ENCODE measurements at places on chromosomes 6 and 20.

- DNase-seq = no peak
Observed at GRCh38 chr6:52089758-52090348, 2.4 kb upstream of the PKHD1 start.

- no peak for DNase-seq
Observed at GRCh38 chr20:38386851-38387250, 40.6 kb downstream of the LBP start.

GRCh38 chr6:2434912-2435311 is 189.5 kb upstream of the GMDS start:
- DNase-seq = no peak

GRCh38 chr6:73608761-73609160 is 45.0 kb downstream of the SLC17A5 start:
- DNase-seq = no peak

DNA sequence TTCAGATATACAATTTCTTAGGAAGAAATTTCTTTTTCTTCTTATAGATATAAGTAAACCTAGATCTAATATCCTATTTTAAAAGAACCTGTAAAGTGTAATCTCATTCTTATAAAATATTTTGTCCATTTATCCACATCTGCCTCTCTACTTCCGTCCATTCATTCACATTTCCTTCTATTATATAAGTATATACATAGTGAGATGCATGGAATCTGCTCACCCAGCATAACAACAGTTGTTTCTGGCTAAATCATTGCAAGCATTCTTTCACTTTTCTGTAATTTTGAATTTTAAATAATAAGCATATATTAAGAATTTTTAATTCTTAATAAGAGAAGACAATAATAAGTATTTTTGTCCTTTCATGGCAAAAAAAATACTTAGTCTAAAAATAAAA is 45.4 kb downstream of the CEP162 start:
- no peak for DNase-seq

- no peak for DNase-seq
Observed at GRCh38 chr20:38991814-38992704, 29.9 kb downstream of the DHX35 start.

GRCh38 chr6:154249499-154250298 is 106.9 kb downstream of the IPCEF1 start:
- DNase-seq = peak; percentile 23

GRCh38 chr6:30768634-30769087 is 24.3 kb upstream of the IER3 start:
- no peak for DNase-seq

DNA sequence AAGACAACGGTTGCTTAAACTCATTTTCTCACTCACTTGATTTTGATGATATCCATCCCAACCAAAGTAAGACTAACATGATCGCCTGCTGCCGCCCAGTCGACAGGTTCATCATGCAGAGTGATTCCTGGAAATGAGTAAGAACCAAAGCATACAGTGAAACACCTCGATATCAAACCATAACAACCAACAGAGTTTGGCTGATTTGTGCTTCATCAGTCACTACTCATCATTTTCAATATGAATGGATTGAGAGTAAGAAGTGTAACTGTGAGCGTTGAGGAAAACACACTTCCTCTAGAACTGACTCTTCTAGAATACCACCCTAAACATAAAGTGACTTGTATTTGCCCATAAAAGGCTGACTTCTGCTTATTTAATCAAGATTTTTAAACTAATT is 29.2 kb upstream of the ALDH8A1 start:
- DNase-seq = peak; percentile 55

GRCh38 chr6:107846262-107846795 is 22.2 kb upstream of the SCML4 start:
- DNase-seq = no peak

DNA sequence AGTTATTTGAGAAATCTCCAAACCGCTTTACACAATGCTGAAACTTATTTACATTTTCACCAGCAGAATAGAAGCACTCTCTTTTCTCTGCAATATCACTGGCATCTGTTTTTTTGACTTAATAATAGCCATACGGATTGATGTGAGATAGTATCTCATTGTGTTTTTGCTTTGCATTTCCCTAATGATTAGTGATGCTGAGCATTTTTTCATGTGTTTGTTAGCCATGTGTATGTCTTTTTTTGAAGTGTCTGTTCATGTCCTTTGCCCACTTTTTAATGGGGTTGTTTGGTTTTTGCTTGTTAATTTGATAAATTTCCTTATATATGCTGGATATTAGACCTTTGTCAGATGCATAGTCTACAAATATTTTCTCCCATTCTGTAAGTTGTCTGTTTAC is 73.6 kb downstream of the FBXO5 start:
- no peak for DNase-seq

Data from activated T-helper 2 cell treated with anti-CD3 and anti-CD28 coated beads, Interferon-gamma antibody, Interleukin-2, Interleukin-4, amounts not matched to agents 10 μg/mL and 5 μg/mL and 100 μg/mL, durations not matched to agents 14 hours and 24 hours and 36 hours (primary cell).